Activated CD4-positive, alpha-beta T cell treated with anti-CD3 and anti-CD28 coated beads, Interleukin-2, amount 50 U/mL, for 48 hours (primary cell): ENCODE measurements at places on chromosomes 1 and 21.

DNA sequence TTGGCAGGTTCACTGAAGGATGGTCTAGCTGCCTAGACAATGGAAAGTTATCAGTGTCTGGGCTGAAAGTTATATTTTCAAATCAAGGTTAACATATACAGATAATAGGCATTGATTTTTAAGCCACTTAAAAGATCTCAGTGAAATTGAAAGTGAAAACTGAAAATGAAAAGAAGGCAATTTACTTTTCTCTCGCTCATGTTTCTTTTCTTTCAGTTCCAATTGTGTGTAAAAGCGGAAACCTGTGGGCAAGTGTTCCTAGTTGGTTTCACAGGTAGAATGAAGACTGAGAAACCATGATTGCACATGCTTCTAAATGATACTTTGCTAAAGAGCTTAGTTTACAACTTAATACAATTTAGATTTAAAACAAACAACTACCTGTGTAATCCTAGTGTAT is 383.7 kb downstream of the ZP4 start:
- no peak for DNase-seq

DNA sequence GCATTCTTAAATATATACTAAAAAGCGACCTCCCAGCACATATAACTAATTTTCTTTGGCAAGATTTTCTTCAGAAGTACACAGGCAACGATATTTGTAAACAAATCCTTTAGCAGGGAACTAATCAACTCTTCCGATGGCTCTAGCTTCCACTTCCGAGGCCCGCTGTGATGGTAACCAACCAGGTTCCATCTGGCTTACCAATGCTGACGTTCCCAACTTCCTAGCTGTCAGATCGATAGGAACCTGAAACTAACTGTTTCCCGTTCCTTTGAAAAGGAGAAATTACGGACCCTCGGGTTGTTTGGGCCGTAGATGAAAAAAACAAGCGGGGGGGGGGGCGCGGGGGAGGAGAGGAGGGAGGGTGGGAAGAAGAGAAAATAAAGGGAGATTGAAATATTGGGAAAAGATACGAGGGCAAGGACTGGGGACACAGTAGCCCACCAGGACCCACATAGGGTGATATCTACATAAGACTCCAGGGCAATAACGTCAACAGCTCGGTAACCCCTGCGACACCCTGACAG is 513 bp downstream of the GTF2B start:
- peak; percentile 39 for DNase-seq

- DNase-seq, result no peak
These were observed 648.2 kb downstream of the SMYD3 start for GRCh38 chr1:245858722-245859492.

- DNase-seq, result no peak
These were observed 20.5 kb downstream of the PLEKHM2 start for GRCh38 chr1:15704526-15705183.

DNA sequence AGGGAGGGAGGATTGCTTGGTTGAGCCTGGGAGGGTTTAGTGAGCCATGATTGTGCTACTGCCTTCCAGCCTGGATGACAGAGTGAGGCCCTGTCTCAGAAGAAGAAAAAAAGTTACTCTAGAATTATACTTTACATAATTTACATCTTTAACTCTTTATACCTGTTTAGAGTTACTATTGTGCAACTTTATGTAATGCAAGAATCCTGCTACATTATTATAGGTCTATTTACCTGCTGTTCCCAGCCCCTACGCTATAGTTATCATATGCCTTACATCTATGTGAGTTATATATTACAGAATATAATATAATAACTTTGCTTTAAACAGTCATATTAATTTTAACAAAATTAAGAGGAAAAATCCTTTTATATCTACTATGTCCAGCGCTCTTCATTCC is 14.3 kb downstream of the SDHB start:
- no peak for DNase-seq

DNA sequence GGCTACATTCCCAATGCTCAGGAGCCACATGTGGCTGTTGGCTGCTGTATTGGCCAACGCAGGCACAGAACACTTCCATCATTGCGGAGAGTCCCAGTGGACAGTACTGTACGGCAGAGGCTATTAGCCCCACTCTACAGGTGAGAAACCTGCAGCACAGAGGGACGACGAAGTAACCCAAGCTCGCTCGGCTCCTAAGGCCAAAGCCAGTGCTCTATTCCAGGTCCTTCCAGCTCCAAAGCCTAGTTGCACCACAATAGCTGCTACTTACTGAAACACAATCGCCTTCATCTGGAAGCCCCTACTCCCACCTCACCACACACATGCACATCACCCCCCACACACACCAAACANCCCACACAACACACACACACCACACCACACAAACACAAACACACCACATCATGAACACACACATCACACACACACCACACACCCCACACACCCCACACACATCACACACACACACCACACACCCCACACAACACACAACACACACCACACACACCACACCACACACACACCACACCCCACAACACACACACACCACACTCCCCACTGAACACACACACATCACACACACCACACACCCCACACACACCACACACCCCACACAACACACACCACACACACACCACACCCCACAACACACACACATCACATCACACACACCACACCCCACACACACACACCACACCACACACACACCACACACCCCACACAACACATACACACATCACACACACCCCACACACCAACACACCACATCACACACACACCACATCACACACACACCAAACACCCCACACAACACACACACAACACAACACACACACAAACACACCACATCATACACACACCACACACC is 3.2 kb downstream of the LYPD8 start:
- DNase-seq, result no peak

- no peak for DNase-seq
These were observed 73.0 kb upstream of the PTGS2 start for GRCh38 chr1:186753241-186753640.
